ENCODE measurements at places on chromosomes 12 and 14.

- no peak for DNase-seq
These were observed 168.7 kb downstream of the PHLDA1 start for GRCh38 chr12:75862692-75863471.

GRCh38 chr12:132872975-132873421, 14.4 kb downstream of the CHFR start:
- no peak for DNase-seq

DNA sequence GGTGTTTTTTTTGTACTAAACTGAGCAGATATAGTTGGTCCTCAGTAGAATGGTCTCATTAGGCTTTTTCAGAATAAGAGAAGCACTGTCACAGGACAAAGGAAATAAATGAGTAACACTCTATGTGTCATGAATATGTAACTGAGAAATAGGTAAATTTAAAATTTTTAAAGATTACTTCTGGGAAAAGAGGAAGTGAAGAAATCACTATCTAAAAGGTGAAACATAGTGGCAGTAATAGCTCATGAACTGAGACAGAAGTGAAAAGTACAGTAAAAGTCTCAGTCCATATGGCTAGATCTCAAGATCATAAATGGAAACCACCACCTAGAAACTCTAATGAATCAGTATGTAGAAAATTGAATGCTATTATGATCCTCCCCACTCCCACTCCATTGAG, 89.3 kb upstream of the TTC7B start:
- DNase-seq, result no peak

DNA sequence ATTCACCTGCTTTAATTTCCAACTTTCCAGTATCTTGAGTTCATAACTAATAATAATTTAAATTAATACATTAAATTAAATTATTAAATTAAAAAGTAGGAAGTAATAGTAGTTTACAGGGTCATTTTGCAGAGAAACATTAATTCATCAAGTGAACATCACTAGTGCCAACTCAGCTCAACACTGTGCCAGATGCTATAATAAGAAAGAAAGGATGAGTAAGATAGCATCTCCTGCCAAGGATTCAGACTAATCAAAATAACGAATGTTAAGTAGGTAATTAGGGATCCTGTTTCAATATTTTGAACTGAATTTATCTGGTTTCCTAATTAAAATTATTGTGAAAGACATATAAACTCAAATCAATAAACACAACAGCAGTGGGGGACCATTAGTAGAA, 596.7 kb downstream of the SLC6A15 start:
- no peak for DNase-seq
